ENCODE measurements at places on chromosomes 7 and 10. TPM values are rescaled to one million over a fixed set of nuclear protein-coding genes. Genes with fewer than 3 reads are reported as not detected.

GRCh38 chr10:8159341-8160165 is 105.1 kb downstream of the GATA3 start:
- DNase-seq, result no peak

DNA sequence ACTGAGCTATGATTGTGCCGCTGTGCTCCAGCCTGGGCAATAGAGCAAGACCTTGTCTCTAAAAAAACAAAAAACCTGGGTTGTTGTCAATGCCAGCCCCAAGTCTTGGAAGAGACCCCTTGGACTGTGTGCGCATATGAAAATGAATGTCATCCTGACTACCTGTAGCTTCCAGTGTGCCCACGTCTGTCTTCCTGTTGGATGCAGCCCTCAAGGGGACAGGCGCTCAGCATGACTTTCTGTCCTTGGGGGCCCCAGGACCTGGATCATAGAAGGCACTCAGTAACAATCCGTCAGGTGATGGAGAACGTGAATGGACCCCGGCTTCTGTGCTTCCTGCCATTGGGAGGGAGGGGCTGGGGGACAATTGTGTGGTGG is 9.0 kb downstream of the PRF1 start:
- no peak for DNase-seq

The IGF2BP3 gene
- 0.09 TPM for polyA plus RNA-seq

DNA sequence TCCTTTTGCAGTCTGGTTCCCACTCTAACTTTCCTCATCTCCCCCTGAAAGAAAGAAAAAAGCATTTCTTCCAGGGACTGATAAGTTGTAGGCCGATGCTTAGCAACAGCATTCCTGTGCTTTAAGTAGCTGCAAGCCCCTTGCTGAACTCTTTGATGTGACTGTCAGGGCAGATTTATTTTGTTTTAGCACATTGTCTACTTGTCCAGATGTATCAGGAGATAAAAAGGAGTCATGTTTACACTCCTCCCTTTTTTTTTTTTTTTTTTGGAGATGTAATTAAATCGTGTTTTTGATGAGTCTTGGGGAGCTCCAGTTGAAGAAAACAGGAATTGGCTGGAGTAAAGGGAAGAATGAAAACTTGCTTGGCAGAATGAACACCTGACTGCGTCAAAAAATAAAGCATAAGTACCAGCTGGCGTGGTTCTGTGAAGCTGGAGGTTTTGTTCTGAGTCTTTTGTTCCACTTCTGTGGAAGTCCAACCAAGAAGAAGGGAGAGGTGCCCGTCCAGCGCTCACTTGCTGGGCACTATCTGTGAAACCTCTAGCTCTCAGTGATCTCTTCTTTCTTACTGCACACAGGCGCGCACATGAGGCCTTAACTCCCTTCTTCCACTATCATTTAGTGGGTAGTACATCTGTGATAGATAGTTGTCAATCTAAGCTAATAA is 871.7 kb downstream of the LRMDA start:
- no peak for DNase-seq

The TRIM56 gene
- polyA plus RNA-seq, result 16.3 TPM

- peak; percentile 27 for DNase-seq
Measured at GRCh38 chr7:42869131-42870020, 42.5 kb downstream of the C7orf25 start.

GRCh38 chr10:63515002-63515763 is 6.0 kb upstream of the REEP3 start:
- DNase-seq, result no peak

DNA sequence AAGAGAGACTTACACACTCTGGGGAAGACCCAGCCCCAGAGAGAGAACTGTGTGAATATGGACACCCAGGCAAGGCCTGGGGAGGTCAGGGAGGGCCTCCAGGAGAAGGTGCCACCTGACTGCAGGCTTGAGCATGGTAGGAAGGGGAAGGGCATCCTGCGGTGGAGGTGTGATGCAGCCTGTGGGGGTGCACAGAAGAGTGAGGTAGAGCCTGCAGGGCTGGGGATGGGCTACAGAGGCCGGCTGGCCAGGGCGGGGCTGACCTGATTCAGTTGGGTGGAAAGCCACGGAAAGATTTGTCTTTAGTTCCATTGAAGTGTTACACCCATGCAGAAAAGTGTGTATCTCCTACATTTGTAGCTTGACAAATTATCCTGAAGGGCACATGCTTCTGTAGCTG is 47.6 kb downstream of the ZMIZ1 start:
- no peak for DNase-seq

- DNase-seq, result no peak
Measured at GRCh38 chr10:127886371-127887051, 6.2 kb downstream of the CLRN3 start.

- DNase-seq, result no peak
Measured at GRCh38 chr10:117164592-117165537, 26.8 kb upstream of the VAX1 start.

- no peak for DNase-seq
Measured at GRCh38 chr7:108455551-108455997, 662 bp downstream of the NRCAM start.

GRCh38 chr7:88095-88926 is 104.1 kb upstream of the FAM20C start:
- no peak for DNase-seq

- DNase-seq, result no peak
Measured at GRCh38 chr10:13820119-13820963, 233.6 kb downstream of the PRPF18 start.

The EN2 gene
- polyA plus RNA-seq, result 0.13 TPM

- peak; percentile 54 for DNase-seq
Measured at GRCh38 chr10:132185601-132186487, 904 bp upstream of the DPYSL4 start.

DNA sequence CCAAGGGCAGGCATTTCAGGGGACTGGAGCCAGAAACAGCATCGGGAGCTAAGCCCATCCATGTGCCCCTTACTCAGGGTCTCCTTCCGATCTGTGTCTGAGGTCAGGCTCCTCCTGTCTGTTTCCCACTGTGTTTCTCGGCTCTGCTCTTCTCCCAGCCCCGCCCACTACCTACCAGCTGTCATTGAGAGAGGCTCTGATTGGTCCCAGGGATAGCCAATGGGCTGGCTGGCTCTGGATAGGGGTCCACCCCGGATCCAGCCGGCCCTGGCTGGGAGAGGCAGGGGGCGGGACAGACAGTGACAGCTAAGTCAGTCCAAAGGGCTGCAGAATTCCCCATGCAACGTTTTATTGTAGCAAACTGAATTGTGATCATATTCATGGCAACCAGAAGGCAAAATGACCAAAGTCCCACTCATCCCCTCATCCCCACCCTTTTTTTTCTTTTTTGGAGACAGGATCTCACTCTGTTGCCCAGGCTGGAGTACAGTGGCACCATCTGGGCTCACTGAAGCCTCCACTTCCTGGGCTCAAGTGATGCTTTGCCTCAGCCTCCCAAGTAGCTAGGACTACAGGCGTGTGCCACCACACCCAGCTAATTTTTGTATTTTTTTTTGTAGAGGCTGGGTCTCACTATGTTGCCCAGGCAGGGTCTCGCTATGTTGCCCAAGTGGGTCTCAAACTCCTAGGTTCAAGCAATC is 76.3 kb downstream of the CLIP2 start:
- DNase-seq, result peak; percentile 89

DNA sequence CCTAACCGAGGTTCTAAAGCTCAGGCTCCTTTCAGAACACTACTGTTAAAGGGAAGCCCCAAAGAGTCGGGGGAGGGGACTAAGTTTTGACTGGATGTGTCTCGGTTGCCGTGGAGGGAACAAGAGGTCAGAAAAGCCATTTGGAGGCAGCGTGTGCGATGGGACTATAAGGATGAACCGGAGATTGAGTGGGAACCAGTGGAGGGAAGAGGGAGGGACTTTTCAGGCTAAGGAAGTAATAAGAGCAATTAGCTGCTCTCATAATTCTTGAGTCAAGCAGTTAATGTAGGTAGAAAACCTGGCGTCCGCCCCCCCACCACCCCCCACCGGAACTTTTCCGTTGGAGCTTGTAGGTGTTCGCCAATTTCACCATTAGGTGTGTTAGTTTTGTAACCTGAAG is 491 bp upstream of the AKAP9 start:
- peak; percentile 42 for DNase-seq

The ECD gene
- 14.0 TPM for polyA plus RNA-seq

DNA sequence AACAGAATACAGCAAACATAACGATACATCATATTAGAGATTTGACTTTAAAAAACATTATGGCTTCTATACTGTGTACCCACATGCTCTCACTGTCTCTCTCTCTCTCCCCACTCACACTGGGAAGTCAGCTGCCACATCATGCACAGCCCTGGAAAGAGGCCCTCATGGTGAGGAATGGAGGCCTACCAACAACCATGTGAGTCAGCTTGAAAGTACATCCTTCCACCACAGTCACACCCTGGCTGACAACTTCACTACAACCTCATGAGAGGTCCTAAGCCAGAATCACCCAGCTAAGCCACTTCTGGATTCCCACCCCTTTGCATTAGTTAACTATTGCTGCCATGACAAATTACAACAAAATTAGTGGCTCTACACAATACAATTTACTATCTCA is 23.3 kb upstream of the GPR22 start:
- no peak for DNase-seq

GRCh38 chr10:97200616-97201015 is 14.9 kb upstream of the SLIT1 start:
- DNase-seq, result no peak

The ITPRID1 gene
- polyA plus RNA-seq, result not detected

- no peak for DNase-seq
Measured at GRCh38 chr7:44104860-44105771, 971 bp downstream of the AEBP1 start.

DNA sequence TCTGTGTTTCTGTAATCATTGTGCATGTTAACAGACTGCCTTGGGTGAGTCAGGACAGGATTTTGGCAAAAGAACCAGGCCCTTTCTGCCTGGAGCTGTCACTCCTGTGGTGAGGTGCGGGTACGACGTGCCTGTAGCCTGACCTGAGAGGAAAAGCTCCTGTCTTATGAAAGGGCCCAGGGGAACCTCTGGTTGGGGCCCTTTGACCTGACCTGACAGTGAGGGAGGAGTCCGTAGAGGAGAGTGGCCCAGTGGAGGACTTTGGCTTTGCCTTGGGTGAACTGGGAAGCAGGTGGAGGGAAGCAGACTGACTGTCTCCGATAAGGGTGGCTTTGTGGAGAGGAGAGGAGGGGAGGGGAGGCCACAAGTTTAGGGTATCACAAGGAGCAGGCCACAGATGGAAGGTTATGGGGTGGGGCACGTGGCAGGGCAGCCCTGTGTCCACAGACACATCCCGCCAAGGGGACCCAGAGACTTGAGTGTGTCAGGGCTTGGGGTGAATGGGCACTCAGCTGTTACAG is 6.9 kb downstream of the PFKP start:
- DNase-seq, result no peak

DNA sequence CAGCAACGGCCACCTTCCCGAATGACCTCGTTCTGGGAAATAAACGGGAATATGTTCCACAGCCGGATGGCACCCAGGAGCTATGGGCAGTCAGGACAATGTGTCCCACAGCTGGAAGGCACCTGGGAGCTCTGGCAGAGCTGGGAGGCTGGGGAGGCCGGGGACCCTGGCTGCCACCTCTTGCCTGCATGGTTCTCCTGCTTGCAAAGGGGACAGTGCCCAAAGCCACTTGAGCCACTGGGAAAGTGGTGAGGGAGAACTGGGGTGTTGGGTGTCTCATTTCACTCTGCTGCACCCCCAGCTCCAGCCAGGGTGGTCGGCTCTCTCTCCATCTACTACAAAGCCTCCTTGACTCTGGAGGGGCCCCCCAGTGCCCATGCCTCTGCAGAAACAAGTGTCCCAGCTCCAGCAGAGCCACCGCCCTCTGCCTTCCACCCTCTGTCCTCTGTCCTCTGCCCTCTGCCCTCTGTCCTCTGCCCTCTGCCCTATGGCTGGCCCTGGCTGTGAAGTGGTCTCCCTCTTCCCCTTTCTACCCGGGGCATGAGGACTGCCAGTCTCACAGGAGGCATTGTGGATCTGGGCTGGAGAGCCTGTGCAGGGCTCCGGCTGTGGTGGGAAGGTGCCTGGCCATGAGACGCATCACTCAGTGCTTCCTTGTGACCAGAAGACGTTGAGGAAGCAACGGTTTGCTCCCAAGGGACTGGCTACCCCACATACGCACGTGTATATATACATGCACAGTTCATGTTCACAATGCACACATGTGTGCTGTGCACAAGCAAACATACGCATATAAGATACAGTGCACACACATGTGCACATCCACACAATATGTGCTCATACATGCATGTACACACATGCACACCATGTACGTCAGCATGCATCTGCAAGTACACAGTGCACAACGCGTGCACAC is 21.5 kb upstream of the INPP5A start:
- peak; percentile 12 for DNase-seq

GRCh38 chr7:4711634-4712033 is 29.5 kb downstream of the FOXK1 start:
- DNase-seq, result peak; percentile 78

DNA sequence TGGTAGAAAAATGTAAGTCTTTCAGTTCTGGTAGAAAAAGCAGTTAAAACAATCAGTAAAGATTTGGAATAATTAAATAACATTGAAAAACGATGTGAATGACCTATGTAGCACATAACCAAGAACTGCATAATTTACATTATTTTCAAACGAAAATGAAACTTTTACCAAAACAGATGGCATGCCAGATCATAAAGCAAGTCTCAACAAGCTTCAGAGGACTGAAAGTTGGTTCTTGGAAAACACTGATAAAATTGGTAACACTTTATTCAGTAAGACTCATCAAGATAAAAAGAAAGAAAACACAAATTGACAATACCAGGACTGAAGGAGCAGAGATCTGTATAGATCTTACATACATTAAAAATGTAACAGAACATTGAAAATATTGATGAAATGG is 92.8 kb downstream of the VIPR2 start:
- DNase-seq, result no peak

The MORN4 gene
- 11.7 TPM for polyA plus RNA-seq

DNA sequence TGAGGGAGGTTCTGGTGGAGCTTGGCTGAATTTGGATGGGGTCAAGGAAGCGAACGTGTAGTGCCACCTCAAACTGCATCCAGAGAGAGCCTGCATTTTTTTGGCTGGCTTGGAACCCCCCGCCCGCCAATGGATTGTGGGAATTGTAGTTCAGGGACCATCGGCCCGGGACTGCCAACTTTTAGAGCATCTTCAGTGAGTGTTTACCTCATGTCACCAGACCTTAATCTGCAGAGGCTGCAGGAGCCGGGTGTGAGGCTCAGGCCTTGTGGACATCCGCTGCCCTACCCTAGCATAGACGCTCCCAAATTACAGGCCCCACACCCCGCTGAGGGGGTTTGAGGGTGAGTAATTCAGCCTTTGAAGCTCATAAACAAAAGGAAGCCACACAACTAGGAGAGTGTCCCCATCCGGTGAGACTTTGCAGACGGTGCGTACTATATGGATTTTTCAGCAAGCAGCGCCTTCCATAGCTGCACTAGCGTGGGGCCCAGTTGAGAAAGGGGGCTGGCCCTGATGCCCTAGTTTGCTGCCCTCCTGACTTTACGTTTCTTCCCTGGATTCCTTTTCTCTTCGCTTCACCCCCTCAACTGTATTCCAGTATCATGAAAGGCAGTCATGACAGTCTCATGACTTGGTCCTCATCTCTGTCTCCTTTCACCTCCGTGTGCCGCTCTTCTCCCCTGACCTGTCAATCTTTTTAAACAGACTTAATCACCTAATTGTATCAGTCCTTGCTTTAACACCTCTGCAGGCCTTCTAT is 717 bp downstream of the CNPY4 start:
- peak; percentile 81 for DNase-seq

The ZCWPW1 gene
- polyA plus RNA-seq, result 5.0 TPM
